Stomach (tissue), 19 donors: ENCODE measurements at places on chromosomes 6 and 20.

DNA sequence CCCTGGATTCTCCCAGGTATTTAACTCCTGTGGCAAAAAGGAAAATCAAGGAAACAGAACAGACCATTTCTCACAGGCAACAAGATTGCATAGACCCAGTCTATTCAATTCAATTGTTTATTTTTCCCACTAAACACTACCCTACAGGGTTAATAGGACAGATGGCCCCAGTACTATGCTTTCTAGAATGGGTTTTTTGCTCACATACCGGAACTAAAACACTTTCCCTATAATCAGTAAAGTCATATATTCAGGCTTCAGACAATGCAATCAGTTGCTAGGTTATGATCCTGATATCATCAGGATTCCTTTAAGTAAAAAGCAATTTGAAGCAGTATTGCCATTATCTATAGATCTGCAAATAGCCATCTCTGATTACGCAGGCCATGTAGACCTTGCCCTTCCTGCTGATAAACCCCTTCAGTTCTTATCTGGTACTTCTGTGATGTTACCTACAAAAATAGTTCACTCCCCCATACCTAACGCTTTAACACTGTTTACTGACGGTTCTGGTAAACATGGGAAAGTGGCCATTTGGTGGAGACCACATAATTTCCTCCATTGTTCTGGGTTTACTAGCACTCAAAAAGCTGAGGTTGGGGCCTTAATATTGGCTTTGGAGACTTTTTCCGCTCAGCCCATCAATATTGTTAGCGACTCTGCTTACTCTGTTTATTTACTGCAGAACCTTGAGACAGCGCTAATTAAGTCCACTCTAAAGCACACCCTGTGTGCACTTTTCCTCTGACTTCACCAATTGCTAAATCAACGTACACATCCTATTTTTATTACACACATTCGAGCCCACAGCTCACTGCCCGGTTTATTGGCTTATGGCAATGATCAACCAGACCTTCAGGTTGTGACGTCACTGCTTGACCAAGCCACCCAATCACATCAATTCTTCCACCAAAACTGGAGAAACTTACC is 666.0 kb downstream of the PHF3 start:
- no peak for DNase-seq

DNA sequence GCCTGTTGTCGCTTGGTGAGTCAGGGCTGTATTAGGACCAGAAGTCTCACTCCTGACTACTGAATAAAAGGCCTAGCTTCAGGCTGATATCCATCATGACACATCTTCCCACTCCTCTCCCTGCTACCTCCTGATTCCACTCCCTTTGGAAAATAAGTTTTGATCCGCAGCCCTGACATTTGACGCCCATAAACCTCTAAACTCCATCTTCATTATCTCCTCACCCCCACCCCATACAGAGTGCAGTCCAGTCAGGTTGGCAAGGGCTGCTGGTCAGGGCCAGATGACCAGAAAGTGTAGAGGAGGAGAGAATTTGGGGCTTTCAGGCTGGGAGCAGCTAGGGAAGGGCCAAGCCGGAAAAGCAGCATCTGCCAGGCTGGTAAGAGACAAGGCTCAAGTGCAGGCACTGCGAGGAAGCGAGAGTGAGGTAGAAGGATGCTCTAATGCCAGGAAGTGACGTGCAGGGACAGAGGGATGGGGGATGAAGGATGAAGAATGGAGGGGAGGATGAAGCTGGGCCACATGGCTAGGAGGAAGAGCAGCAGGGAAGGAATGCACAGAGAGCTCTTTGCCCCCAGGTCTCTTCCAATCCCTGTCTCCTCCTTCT is 1.2 kb downstream of the GGT7 start:
- no peak for DNase-seq

- no peak for DNase-seq
Measured at GRCh38 chr20:41619360-41620100, 1.4 kb upstream of the CHD6 start.

- DNase-seq, result no peak
Measured at GRCh38 chr6:77136086-77136485, 327.2 kb downstream of the HTR1B start.

DNA sequence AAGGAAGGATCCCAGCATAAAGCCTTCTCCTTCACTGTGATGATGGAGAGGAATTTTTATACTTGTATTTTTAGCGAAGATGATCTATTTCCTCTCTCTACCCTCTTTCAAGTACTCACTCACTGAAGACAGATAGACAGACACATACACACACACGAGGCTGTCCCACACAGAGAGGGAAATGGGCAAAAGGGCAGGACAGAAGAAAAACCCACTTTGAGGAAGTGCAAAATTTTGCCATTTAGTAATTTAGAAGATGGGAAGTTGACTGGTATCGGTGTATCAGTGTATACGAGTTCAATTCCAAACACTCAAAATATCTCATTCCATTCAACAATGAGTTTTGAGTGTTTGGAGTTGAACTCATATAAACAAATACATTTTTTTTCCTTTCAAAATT is 30.9 kb downstream of the HEBP2 start:
- DNase-seq, result no peak
